ENCODE measurements at places on chromosomes 2 and 18. TPM values are rescaled to one million over a fixed set of nuclear protein-coding genes. Genes with fewer than 3 reads are reported as not detected.

The INPP5D gene
- total RNA-seq = 43.4 TPM

DNA sequence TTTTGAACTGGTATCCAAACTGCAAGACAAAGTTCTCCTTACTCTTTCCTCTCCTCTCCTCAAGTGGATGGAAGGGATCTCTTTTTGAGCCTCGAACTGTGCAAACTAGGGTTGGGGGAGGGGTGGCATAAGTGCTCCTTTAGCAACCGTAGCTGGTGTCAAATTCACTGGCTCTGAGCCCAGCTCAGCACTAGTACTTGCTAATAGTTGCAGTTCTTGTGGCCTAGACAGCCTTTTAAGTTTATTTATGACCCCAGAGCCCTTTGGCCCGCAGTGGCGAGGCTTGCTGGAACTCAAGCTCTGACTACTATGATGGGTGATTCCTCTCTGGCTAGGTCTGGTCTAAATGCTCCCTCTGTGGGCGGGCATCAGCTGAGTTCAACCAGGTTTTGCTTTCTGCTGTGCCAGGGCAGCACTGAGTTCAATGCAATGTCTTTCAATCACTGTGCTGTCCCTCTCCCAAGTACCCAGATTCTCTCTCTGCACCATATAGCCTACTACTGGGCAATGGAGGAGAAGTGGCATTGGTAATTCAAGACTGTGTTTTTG lies 528.4 kb upstream of the SYT4 start:
- DNase-seq = no peak

- DNase-seq = no peak
These were observed 314.3 kb downstream of the TNS1 start for GRCh38 chr2:217688494-217688893.

- no peak for DNase-seq
These were observed 31.5 kb upstream of the NFE2L2 start for GRCh38 chr2:177296040-177296439.

DNA sequence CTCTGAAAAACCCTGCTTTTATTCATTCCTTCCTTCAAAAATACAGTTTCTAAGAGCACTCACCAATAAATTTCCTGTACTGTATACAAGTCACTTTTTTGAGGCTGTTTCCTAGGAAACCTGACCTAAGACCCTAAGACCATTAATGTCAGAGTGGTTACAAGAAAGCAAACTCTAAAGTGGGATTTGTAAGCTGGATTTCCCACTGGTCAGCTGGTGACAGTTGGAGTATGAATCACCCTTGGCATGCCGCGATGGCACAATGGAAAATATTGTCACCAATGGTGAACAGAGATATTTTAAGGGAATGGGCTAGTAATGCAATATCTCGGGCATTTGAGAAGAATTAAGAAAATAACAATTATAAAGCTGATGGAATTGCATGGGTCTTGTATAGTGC lies 101.9 kb downstream of the COL3A1 start:
- DNase-seq = no peak

The BMP10 gene
- not detected for total RNA-seq

The HAAO gene
- 14.1 TPM for total RNA-seq

DNA sequence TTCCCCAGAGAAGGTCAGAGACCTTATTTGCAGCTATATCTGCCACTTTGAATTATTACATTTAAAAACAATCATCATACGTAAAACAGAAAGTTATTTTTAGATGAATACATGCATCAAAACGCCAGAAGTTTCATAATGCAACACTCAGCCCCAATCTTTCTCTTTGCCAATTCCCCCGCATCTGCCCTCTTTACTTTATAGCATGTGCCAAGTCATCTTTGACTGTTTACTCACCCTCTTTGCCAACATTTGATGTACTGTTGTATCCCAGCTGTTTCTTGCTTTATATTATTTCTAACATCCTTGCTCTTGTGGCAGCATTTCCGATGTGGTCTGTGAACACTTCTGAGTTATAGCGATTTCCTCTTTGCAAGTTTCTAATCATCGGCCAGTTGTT lies 86.2 kb downstream of the CRIM1 start:
- no peak for DNase-seq

The CXCR4 gene
- 23.2 TPM for total RNA-seq

DNA sequence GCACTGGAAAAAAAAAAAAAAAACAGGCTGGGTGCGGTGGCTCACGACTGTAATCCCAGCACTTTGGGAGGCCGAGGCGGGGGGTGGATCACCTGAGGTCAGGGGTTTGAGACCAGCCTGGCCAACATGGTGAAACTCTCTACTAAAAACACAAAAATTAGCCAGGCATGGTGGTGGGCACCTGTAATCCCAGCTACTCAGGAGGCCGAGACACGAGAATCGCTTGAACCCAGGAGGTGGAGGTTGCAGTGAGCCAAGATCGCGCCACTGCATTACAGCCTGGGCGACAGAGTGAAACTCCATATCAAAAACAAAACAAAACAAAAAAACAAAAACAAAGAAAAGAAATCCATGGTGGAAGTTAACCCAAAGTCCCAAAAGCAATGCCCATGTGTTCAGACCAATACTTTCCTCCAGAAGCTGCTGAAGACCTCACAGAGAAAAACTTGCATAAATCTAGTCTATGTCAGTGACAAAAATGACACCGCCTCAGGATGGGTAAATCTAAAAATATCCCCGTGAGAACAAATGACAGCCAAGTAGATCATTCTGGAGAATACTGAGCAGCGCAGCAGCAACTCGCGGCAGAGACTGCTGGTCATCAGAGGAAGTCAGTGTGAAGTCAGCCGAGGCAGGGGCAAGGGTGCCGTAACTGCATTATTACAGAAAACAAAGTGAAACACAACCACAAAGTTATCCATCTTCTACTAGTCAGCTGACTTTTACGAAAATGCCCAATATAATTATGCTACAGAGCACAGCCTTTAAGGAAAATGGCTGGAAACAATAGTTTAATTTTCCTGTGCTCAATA lies 41.0 kb downstream of the LPIN2 start:
- DNase-seq = no peak

GRCh38 chr18:80232710-80233109 lies 14.6 kb downstream of the PARD6G start:
- no peak for DNase-seq

DNA sequence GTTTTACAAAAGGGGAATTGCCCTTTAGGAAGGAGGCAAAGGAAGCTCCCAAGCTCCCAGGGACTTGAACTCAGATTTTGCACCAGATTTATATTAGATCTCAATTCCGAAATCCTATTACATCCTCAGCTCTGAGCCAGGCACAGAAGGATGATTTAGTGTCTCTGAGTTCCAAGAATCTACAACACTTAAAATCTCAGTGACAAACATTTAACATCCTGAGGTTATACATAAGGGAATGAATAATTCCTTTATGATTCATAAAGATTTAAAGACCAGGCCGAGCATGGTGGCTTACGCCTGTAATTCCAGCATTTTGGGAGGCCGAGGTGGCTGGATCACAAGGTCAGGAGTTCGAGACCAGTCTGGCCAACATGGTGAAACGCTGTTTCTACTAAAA lies 16.5 kb upstream of the SLC20A1 start:
- DNase-seq = no peak

The ASXL3 gene
- 5.9 TPM for total RNA-seq

The TUBB8B gene
- not detected for total RNA-seq

DNA sequence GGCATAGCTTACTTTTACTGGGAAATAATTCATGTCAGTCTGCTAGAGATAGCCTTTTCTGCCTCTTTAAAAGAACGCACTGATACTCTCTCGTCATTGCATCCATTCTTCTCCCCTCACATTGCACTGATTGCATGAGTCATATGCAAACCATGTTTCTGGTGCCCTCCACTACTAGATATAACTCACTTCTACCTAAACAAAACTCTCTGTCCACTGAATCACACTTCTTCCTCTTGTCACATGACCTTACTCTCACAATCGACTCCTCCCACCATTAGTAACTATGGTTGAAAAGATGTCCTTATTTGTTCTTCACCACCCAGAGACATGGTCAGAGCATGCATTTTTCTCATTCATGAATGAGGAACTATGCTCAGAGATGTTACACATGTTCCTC lies 158.0 kb downstream of the CSRNP3 start:
- no peak for DNase-seq

The DES gene
- 1,211 TPM for total RNA-seq

DNA sequence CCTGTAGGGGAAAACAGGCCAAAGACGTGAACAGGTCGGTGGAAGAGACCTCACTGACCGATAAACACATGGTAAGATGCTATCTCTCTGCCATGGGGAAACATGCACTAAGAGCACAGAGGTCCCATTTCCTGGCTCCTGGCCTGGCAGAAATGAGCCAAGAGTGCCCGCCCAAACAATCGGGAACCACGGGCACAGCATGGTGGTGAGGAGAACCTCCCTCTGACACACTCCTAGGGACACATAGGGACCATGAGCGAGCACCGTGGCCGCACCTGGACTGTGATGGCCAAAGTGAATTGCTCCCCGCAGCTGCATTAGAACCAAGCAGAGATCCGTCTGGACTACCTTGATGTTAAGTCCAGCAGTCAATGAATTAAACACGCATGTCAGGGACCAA lies 11.1 kb downstream of the HS6ST1 start:
- no peak for DNase-seq

The GPBAR1 gene
- total RNA-seq = 1.5 TPM

DNA sequence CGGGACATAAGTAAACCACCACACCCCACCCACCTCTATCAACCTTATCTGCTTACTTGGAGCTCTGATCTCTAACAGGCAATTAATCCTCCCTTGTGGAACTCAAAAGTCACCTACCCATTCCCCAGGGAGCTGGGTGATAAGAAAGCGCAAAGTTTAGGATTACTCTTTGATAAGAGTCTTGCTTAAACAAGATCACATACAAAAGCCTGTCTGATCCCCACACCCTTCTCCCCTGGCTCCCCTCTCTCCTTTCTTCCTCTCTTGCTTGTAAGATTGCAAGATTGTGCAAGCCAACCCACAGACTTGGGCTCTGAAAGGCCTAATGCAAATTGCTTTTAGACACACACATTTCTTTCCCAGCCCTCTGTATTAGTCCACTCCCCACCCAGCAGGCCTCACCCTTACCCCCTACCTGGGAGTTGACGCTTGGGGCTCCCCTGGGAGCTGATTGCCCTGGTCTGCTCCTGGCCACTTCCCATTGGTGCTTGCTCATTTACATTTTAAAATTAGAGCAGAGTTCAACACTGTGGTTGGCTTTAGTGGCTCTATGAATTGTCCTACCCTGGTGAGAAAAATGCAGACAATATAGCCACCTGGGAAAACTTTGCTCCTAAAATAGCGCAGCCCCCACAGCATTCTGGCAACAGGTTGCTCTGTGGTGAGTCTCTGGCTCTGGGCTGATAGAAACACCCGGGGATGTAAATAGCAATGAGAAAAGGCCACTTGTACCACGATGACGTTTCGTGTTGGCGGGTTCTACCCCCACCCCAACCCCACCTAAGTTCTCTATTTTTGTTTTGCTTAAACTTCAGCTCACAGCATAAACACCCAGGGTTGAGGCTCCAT lies 92.8 kb upstream of the MSH2 start:
- no peak for DNase-seq

- no peak for DNase-seq
These were observed 124.2 kb upstream of the ARHGAP28 start for GRCh38 chr18:6605115-6605869.

DNA sequence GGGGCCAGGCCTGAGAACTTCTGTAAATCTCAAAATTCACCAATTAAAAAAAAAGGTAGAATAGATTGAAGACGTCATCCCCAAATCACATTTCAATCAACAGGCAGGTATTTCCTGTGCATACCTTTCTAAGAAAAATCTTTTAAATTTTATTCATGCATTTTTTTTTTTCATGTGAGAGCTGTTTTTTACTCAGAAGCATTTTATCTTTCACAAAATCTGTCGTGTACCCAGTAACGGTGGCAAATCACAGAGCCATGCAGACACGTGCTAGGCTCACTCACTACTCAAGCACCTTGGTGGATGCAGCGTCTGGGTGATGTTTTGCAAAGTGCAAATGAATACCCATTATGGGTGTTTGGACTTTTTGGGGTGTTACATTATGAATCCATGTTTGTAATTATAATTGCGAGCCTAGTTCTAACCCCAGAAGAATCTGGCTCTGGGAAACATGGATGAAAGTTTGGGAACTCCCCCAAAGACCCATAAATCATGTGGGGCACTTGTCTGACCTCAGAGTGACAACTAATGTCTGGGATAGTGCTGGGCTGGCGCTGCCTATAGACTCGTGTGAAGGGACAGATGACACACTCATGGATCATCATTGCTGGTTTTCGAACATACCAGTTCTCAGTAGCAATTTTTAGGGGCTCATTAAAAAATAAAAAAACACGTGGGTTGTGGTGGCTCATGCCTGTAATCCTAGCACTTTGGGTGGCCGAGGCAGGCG lies 335.2 kb downstream of the LPIN1 start:
- DNase-seq = no peak

The HOXD3 gene
- total RNA-seq = 28.2 TPM

- no peak for DNase-seq
These were observed 73.8 kb downstream of the KCNG2 start for GRCh38 chr18:79871481-79872091.

The TMEM169 gene
- 0.21 TPM for total RNA-seq

DNA sequence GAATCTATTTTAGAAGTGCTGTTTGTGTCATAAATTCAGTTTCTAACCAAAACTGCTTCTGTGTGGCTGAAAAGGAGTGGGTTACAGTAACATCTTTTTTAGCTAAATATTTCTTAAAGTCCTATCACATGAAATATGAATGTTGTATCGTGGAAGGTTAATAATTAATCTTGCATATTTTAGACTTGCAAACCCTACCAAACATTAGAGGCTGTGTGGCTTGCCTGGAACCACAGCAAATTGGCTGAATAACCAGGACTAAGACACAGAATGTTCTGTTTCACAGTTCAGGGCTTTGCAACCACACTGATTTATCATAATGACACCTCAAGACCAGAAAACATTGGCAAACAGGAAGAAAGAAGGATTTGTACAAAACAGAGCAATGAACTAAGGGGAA lies 208.9 kb upstream of the CNTNAP5 start:
- no peak for DNase-seq

DNA sequence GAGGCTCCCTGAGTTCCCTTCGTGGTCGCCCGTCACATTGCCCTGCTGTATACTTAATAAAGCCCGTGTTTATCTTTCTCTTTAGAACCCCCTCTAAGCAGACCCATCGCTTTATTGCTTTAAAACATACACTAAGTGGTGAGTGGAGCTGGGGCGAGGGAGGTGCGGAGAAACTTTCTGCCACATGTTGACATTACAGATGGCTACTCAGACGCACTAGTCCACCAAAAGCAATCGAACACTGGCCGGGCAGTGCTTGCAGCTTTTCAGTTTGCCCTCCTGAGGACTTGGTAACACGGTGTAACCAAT lies 859 bp upstream of the COLEC12 start:
- no peak for DNase-seq

GRCh38 chr2:153055182-153055581 lies 336.8 kb downstream of the ARL6IP6 start:
- DNase-seq = no peak

GRCh38 chr18:6751222-6751621 lies 21.7 kb downstream of the ARHGAP28 start:
- DNase-seq = no peak
